Hippocampal formation (tissue), 2 donors: ENCODE measurements at places on chromosomes 6 and 20.

- DNase-seq, result peak; percentile 5
Measured at GRCh38 chr6:49606721-49607390, 29.8 kb downstream of the RHAG start.

- DNase-seq, result peak; percentile 21
Measured at GRCh38 chr6:151240791-151241642, 1.2 kb downstream of the AKAP12 start.

GRCh38 chr20:2254333-2254732 is 41.5 kb upstream of the TGM3 start:
- no peak for DNase-seq

GRCh38 chr6:116476002-116476678 is 15.0 kb downstream of the CALHM6 start:
- DNase-seq, result no peak

GRCh38 chr6:36314221-36315014 is 22.3 kb downstream of the BNIP5 start:
- DNase-seq, result no peak

- DNase-seq, result no peak
Measured at GRCh38 chr6:142700671-142701312, 244.2 kb downstream of the HIVEP2 start.

DNA sequence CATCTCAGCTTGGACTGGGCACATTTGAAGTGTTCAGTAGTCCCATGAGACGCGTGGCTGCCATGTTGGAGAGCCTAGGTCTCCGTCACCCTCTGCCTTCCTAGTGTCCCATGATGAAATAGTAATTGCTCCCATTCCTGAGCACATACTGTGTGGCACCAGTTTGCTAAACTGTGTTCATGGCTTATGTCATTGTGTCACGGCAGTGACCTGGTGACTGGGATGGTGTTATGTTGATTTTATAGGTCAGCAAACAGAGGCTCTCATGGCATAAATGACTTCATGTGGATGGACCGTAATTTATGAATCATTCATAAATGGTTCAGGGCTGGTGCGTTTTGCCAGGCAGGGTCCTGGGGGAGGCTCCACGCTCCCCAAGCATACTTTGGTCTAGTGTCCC is 3.8 kb downstream of the BCAS4 start:
- DNase-seq, result no peak

GRCh38 chr6:169542491-169542890 is 159.3 kb downstream of the WDR27 start:
- DNase-seq, result no peak

DNA sequence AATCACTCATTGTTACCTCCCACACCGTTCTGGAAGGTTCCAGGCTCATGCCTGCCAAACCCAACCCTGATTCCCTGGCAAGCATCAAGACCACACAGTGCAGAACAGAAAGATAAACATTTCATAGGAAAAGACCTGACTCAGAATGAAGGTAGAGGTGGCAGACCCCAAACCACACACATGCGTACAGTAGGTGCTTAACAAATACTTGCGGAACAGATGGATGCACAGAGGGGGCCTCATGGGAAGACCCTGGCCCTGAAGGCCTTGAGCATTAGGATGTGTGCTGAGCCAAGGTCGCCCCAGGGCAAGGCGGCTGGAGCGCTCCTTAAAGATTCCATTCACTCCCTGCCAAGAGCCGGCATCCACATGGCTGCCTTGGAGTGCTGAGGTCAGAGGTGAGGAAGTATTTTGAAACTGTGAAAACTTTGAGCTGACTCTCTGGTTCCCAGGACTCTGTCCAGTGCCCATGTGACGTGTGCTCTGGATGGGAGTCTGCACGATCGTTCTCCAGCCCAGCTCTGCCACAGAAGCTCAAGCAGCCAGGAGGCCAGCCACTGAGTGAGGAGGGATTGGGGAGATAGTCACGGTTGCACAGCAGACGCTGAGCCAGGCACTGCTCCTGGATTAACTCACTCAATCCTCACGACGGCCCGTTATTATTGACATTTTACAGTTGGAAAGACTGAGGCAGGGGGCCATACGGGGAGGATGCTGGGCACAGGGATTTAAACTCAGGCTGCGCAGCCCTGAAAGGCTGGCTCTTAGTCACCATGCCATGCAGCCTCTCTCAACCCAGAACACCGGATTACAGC is 65.5 kb upstream of the AFDN start:
- no peak for DNase-seq

- DNase-seq, result no peak
Measured at GRCh38 chr6:167673946-167674345, 152.8 kb upstream of the AFDN start.

DNA sequence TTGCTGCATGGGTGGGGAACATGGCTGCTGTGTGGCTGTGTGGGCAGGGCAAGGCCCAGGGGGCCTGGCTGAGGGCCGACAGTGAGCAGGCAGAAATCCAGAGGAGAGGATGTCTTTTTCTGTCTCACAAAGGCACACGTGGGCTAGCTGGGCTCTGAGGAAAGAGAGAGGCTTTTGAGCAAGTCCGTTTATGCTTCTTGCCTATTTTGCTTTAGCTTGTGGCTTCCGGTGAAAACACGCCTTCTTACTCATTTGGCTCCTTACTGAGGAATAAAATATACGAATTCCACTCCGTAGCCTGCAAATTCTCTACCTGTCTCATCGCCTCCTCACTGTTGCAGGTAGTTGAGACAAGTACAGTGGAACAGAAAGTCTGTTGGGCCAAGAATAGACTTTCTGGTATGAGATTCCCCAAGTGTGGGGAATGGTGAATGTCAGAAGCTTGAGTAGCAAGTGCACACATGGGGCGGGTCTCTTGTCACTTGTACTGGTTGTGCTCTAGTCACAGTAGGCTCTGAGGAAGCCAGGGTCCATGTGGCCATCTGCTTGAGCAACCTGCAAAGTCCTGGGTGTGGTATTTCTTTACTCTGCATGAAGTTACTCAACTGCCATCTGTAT is 28.4 kb downstream of the WRNIP1 start:
- no peak for DNase-seq

GRCh38 chr6:138107752-138108592 is 753 bp upstream of the PERP start:
- no peak for DNase-seq

GRCh38 chr6:28251661-28252008 is 434 bp downstream of the ZKSCAN4 start:
- DNase-seq, result no peak

DNA sequence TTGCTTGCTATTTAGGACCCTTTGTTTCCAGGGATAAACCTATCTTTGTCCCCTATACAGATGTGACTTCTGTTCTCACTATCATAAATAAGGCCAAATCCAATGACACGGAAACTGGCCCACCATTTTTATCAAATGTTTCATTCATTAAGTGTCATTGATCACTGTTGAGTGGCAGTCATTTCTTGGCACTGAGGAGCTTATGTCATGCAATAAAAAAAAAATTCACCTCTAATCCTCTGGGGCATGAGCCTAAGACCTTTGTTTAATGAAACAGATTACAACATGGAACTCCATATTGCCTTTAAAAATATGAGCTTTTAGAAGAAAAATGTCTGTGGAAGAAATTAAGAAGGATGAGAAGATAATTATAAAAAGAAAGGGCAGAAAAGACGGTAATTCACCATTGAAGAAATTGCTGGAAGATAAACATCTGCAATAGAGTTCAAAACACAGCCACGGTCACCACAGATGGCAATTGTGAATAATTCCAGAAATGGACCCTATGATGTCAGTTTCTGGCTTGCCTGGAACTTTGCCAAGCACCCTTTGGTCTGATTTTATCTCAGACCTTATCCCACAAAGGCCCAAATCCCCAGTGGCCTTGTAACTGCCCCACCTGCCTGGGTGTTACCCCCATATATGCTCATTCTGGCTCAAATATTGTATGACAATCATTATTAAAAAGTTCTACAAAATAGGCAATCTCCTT is 91.1 kb downstream of the DST start:
- DNase-seq, result no peak

GRCh38 chr6:14284969-14285590 is 167.5 kb downstream of the CD83 start:
- DNase-seq, result no peak

GRCh38 chr20:33387177-33387576 is 14.1 kb downstream of the CDK5RAP1 start:
- DNase-seq, result no peak

GRCh38 chr20:58458342-58459057 is 56.7 kb downstream of the APCDD1L start:
- DNase-seq, result no peak

- no peak for DNase-seq
Measured at GRCh38 chr20:25063981-25064380, 6.0 kb upstream of the ACSS1 start.

GRCh38 chr6:40881501-40881900 is 157.5 kb downstream of the UNC5CL start:
- DNase-seq, result no peak

- DNase-seq, result no peak
Measured at GRCh38 chr6:100504786-100505737, 40.3 kb upstream of the SIM1 start.

- no peak for DNase-seq
Measured at GRCh38 chr20:17605131-17605660, 35.3 kb downstream of the DSTN start.

- DNase-seq, result no peak
Measured at GRCh38 chr20:38168791-38169589, 3.9 kb upstream of the TGM2 start.

DNA sequence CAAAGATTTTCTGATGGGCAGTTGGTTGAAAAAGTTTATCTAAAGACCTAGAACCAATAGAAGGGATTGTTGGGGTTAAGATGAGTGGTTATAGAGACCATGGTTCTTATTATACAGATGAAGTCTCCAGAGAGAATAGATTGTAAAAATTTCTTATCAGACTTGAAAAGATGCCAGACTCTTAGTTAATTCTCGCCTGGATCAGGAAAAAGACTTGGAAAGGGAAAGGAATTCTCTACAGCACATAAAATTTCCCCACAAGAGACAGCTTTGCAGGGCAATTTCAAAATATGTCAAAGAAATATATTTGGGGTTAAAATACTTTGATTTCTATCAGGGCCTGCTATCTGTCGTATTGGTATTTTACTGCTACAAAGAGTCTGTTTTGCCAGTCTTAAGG is 582.6 kb downstream of the UTRN start:
- DNase-seq, result no peak

GRCh38 chr20:53748821-53749421 is 155.3 kb upstream of the ZNF217 start:
- no peak for DNase-seq
